ENCODE measurements at places on chromosomes 3 and 15.

DNA sequence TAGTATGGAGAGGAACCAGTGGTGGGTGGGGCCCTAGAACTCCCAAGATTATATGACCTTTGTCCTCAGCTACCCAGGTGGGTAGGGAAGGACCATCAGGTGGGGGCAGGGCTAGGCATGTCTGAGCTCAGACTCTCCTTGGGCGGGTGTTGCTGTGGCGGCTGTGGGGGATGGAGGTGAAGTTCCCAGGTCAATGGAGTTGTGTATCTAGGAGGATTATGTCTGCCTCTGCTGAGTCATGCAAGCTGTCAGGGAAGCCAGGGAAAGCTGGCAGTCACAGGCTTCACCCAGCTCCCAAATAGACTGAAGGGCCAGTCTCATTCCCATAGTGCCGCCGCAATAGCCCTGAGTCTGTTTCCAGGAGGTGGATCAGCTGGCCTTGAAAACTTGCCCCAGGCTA lies 139.7 kb upstream of the CFAP20DC start:
- DNase-seq, result no peak

- DNase-seq, result no peak
These were observed 30.2 kb downstream of the ZBTB11 start for GRCh38 chr3:101646726-101647125.

DNA sequence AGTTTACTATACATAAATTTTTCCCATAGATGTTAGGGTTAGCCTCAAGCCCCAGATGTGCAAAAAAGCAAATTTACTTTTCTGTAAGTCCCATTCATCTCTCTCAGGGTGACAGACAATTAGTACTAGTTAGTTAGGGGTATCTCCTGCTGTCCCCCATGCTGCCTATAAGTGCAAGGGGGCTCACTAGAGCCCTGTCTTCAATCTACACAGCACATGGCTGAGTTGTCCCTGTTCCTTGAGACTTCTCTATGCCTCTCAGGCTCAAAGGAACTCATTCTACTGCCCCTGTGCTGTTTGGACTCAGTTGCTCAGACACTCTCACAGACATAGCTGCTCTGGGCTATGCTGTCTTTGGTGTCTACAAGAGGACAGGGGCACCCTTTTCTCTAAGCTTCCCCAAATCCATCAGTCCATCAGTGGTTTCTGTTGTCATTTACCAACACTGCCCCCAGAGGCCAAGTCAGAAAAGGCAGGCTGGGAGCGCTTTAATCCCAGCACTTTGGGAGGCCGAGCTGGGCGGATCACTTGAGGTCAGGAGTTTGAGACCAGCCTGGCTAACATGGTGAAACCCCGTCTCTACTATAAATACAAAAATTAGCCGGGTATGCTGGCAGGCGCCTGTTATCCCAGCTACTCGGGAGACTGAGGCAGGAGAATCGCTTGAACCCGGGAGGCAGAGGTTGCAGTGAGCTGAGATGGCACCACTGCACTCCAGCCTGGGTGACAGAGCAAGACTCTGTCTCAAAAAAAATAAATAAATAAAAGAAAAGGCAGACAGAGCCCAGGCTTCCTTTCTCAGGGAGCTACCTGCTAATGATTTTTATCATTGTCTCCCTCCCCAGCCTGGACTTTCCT lies 31.4 kb upstream of the PRTG start:
- DNase-seq, result no peak

GRCh38 chr3:56874269-56874668 lies 72.5 kb upstream of the ARHGEF3 start:
- no peak for DNase-seq

DNA sequence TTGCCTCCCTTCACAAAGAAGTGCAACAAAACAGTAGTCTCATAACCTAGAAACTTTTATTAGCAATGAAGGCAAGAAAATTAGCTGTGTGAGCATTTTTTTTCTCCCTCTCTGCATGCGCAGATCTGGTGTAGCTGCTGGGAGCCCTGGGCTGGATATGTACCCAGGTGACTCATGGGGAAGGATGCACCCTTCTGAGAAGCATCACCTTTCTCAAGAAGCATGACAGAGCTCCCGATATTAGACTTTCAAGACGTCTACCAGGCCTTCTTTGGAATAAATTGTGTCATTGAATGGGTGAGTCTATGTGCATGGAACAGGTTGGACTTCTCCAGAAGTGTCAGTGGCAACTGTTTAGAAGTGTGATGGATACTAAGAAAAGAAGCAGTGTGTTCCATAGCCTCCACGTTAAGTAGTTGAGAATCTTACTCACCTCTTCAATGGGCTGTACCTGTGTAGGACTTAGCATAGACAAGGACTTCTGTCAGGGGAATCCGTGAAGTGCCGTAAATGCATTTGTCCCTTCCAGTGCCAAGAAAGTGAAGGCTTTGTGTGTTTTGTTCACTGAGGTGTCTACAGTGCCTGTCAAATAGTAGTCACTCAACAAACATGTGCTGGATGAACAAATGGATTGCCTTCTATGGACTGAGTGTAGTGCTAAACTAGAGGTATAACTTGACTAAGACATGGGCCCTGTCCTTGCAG lies 47.7 kb upstream of the RASGRP1 start:
- no peak for DNase-seq

- DNase-seq, result no peak
These were observed 41.3 kb downstream of the ADAMTSL3 start for GRCh38 chr15:83695246-83695645.

DNA sequence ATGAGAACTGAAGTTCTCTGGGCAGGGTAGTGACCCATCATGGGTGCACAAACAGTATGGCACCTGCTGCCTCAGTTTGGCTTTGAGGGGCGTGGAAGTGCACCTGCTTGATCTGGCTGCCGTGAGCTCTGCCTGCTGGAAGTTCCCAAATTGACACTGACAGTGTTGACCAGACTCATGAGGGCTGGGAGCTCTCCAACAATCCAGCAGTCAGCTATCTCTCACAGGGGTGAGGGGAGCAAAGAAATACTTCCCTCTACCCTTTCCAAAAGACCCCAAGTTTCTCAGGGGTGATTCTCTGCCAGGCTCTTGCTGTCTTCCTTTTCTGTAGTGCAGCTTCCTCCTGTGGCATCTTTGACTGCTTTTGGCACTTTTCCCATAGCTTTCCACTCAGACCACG lies 49.4 kb upstream of the ROBO1 start:
- no peak for DNase-seq

DNA sequence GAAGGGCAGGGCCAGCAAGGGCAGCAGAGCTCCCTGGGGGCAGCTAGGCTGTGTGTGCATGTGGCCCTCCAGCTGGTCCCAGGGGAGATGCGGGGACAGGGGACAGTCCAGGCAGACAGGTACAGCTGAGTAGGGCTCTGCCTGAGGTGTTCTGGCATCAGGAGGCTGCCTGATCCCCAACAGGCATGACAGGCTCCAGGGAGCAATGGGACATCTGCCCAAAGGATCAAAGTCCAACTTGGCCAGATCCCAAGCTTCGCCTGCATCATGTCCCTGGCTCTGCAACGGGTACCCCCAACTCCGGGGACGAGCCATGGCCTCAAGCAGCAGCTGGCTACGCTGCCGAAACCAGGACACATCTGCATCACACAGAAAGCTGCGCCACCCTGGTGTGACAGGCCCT lies 21.8 kb downstream of the ATRIP start:
- no peak for DNase-seq

GRCh38 chr15:31446546-31446945 lies 119.9 kb downstream of the KLF13 start:
- no peak for DNase-seq

DNA sequence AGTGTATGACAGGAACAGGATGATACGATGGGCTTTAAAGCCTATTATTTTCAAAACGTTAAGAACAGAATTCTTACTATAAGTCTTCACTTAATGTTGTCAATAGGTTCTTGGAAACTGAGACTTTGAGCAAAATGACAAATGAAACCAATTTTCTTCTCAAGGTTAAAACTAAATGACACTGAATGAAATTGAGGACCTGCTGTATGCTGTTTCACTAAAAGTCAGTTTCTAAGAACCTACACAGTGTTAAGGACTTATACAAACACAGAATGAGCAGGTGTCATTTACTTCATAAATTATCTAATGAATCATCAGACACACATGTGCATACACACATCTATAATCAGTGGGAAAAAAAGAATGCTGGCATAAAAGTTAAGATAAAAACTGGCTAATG lies 106.9 kb downstream of the RFTN1 start:
- no peak for DNase-seq

GRCh38 chr3:114829783-114830182 lies 317.3 kb downstream of the ZBTB20 start:
- DNase-seq, result no peak

GRCh38 chr3:180063783-180064182 lies 27.0 kb upstream of the PEX5L start:
- DNase-seq, result no peak

DNA sequence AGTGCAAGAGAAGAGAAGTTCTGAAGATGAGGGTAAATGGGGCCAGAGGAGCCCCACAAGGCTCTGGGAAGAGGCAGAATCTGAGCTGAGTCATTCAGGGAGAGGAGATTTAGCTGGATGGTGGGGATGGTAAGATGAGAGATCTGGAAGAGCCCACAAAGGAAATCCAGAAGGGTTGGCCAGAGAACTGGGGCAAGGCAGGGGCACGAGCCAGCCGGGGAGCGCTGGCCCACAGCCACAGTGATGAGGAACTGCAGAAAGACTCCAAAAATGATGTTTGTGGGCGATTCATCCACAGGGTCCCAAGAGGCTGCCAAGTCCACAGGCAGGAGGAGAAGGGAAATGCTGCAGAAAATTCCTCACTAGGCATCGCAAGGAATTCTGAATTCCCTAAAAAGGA lies 75.9 kb upstream of the ATP2B2 start:
- DNase-seq, result no peak
